ENCODE measurements at places on chromosomes 3 and 15. TPM values are rescaled to one million over a fixed set of nuclear protein-coding genes. Genes with fewer than 3 reads are reported as not detected.

GRCh38 chr3:63624941-63625560 lies 27.4 kb upstream of the SNTN start:
- no peak for DNase-seq

DNA sequence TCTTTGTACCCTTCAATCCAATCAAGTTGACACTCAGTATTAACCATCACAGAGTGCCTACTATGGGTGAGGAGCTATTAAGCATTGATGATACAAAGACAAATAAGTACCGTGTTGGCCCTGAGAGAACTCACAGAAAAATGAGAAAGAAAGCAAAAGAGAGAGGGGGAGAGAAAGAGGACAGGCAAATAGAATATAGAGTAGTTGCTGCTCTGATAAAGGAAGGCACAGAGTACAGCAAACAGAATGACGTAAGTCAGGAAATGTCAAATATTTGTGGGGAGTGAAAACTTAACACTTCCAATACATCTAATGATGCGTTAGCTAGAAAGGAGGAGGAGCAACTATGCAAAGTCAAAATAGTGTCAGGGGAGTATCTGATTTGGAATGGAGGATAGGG lies 320.6 kb upstream of the KCNH8 start:
- no peak for DNase-seq

GRCh38 chr15:66670762-66671580 lies 31.1 kb upstream of the SMAD6 start:
- no peak for DNase-seq

DNA sequence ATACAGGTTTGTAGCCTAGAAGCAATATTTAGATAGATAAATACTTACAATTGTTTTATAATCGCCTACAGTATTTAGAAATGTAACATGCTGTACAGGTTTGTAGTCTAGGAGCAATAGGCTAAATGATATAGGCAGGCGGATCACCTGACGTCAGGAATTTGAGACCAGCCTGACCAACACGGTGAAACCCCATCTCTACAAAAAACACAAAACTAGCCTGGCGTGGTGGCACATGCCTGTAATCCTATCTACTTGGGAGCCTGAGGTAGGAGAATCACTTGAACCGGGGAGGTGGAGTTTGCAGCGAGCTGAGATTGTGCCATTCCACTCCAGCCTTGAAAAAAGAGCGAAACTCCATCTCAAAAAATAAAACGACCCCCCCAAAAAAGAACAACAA lies 375.2 kb upstream of the EPHA3 start:
- no peak for DNase-seq

- no peak for DNase-seq
These were observed 270.1 kb upstream of the TBL1XR1 start for GRCh38 chr3:177467247-177467985.

Gene P2RY14
- polyA plus RNA-seq: 0.59 TPM

Data from left renal cortex interstitium (tissue), 4 donors.